ENCODE measurements at places on chromosomes 2 and 18.
A peak's percentile ranks its signal among the peaks of the same experiment; 100 is the strongest.

DNA sequence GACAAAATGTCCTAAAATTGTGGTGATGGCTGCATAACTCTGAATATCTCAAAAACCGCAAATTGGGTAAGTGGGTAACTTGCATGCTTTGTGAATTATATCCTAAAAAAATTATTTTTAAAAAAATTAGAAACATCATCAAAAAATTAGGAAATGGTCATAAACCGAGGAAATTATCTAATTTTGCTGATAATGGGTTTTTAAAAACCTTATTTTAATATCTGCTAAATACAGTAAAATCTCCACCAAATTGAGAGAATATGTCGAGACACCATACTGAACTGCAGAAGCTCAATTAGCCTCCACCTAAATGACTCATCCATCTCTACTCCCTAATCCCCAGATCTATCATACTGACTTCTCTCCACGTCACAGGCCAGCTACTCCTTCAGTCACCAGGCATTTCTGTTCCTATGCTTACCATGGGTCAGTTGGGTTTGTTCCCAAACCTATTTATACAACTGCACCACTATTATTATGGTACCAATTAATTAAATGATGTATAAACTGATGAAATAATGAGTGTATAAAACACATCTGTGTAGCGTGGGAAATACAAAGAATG, 36.1 kb downstream of the SPIRE1 start:
- no peak for DNase-seq

DNA sequence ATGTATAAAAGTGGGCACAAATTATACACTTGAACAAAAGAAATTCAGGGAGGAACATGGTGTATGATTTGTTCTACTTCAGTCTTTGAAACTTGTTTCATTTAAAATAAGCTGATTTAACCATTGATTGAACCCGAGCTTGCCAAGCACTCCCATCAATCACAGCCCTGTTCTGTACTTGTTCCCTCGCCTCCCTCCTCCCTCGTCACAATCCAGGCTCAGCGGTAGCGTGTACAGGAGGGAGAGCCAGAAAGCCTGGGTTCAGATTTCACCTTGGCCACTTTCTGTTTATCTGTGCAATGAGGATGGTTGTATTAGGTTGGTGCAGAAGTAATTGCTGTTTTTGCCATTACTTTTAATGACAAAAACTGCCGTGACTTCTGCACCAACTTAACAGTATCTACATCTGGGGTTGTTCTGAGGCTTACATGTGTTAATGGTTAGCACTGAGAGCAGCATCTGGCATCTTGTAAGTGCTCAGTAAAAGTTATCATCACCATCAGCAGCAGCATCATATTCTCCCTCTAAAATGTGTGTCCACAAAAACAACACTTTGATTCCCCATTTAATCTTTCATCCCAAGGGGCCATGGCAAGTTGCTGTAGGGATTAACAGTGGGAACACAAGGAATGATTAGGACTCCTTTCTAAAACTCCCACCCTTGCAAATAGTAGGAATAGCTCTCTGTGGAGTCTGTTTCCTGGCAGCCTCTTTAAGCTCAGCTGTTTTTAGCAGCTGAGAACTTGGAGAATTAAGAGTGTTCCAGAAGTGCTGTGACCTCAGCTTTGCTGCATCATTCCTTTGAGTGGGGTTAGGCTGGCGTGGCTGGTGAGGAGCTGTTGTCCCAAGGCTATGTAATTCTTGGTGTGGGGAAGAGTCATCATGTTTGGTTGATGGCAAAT, 4.7 kb downstream of the DPYSL5 start:
- DNase-seq: no peak

DNA sequence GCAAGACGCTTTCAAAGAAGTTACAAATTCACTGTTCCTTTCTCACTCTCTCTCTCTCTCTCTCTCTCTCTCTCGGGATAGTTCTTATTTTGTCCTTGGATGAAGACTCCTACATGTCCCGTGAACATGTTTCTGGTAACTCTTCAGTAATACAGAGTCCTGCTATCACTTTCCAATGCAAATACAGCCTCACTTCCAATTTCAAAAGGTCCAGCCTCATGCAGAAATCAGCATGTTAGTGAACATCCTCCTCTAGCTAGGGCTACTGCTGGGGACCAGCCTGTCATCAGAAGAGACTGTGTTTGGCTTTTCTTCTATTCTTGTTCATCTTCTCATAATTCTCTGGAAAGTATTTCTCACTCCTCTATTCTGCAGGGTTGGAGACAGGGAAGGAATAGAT, 1306.7 kb upstream of the CELF4 start:
- no peak for DNase-seq

GRCh38 chr2:46125798-46126197, 171.4 kb upstream of the EPAS1 start:
- DNase-seq: no peak

DNA sequence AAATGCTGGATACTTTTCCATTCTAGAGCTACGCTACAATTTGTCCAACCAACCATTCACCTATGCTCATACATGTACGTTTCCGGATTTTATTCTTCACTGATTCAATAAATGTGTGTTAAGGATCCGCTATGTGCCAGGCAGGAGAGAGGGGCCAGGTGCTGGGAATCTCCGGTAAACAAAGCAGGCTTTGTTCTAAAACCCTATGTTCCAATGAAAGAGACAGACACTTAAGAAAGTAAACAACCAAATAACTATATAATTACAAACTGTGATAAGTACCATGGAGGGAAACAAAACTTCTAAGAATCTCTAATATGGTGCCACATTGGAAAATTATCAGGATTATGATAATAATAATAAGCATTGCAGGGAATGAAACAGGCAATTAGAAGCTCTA, 22.2 kb upstream of the POMC start:
- no peak for DNase-seq

DNA sequence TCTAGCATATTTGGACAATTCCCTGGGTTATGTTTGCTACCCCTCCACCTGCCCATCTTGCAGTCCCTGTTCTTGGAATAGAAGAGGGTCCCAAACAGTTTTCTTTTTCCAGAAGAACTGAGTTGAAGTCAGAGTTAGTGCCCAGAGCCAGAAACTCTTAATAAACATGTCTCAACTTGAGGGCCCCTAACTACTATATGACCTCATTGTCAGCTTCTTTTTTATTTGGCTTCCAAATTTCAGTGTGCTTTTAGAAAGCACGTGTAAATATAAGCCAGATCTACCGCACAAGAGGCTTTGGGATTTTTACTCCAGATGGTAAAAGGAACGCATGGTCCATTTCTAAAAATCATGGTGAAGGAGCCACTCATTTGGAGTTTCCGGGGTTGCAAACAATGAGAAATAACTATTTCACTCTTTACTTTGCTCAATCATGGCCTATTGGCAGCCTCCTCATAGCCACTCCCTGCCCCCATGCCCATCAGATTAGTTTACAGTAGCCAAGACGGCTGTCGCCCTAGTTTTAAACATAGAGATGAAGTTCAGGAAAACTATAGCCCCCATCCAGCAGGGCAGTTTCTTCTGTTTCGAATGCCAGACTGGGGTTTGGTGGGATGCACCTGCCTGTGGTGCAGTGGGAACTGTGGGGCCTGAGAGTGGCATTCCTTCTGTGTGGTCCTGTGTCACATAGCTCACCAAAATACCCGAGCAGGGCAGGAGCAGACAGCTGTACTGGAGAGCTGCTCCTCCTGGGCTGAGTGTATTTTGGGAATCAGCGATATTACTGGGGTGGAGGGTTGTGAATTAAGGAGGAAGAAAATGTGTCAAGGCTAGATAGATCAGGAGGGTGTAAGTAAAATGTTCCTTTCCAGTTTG, 1.7 kb downstream of the MAPRE3 start:
- DNase-seq: no peak

GRCh38 chr18:54702686-54703085, 111.6 kb downstream of the DYNAP start:
- DNase-seq: no peak

- no peak for DNase-seq
Measured at GRCh38 chr2:65582364-65582763, 150.0 kb upstream of the SPRED2 start.

DNA sequence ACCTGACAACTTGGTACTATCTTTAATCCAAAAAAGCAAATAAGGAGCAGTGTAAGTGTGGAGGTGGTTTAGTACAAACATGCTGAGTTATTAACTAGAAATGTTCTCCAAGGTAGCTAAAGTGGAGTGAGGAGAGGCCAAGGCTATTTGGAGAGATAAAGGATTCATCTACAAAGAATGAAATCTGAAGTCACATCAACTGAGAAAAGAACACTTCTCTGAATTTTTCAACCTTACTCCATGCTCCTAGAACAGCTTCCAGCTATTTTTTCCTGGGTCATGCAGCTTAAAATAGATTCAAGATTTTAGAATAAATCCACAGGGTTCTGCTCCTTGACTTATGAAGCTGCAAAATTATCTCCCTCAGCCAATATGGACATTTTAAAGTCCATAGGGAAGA, 18.7 kb downstream of the IMMT start:
- no peak for DNase-seq

GRCh38 chr2:239303711-239304532, 96.9 kb downstream of the HDAC4 start:
- peak; percentile 79 for DNase-seq

DNA sequence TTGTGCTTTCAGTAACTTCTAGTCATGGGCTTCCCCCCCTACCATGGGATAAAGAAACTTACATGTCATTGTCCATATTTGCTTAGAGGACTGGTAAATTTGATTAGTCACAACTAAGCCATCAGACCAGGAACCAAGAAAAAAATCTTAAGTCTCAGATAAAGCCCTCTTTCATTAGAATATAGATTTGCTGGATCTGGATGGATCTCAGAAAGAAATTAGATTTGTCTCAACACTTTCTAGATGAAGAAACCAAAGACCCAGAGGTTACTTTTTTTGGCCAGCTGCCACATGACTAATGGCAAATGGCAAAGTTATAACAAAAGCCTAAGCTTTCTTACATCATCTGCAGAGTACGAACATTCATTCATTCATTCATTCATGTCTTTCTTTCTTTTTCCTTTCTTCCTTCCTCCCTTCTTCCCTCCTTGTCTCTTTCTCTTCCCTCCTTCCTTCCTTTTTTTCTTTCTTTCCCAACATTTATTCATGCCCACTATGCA, 60.2 kb downstream of the CDCA7 start:
- no peak for DNase-seq

DNA sequence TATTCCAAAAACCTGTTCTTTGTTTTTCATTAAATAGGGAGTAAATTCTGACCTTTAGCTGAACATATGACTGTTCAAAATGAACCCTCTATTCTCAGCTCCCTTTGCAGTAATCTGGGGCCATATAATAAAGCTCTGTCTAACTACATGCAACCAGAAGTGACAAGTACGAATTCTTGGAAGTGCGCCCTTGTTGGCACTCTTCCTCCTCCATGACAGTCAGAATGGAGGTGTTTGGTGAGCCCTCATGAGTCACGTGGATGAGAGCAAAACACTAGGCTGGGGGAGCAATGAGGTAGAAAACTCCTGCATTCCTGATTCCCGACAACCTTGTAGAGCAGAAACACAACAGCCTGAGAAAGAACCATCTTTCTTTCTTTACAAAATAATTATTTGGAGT, 552.9 kb downstream of the FBXO15 start:
- no peak for DNase-seq

DNA sequence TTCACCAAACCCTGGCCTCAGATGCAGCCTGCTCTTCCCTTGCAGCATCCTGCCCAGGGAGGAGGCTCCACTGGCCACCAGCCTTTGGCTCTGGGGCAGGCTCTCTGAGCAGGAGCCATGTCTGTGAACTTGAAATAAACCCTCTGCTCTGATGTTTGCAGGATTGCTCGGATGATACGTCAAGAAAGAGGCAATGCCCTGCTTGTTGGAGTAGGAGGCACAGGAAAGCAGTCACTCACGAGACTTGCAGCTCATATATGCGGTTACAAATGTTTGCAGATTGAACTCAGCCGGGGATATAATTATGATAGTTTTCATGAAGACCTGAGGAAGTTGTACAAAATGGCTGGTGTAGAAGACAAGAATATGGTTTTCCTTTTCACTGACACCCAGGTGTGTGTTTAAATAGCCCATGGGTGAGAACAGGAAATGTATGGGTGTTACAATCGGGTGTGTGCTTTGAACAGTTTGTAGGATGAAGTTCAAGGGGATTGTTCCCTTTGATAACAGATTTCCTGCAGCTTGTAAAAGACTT, 177.9 kb downstream of the DNAH6 start:
- DNase-seq: no peak

GRCh38 chr2:224562831-224563230, 22.3 kb downstream of the CUL3 start:
- DNase-seq: no peak

- DNase-seq: no peak
Measured at GRCh38 chr2:234607691-234608090, 110.8 kb upstream of the ARL4C start.
